HuH-7 (cell line): ENCODE measurements at places on chromosomes 2 and 18.

GRCh38 chr2:208363485-208363884 is 43.1 kb upstream of the PTH2R start:
- no peak for DNase-seq

GRCh38 chr2:54767921-54768320 is 44.5 kb downstream of the EML6 start:
- DNase-seq = no peak

DNA sequence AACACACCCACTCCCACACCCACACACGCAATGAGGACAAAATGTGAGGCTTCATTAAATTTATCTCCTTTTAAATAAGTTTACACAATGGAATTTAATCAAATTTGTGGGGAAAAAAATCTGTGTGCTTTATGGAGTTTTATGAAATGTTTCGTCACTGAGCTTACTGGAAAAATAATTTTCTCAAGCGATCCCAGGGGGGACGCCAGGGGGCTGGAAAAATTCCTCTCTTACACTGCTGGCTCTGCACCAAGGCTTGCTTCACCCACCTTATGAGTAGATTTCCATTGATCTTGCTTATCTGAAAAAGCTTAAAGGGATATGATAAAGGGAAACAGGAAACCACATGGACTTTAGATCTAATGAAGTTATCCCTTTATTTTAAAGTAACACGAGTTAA is 95.5 kb downstream of the CABYR start:
- peak; percentile 17 for DNase-seq

DNA sequence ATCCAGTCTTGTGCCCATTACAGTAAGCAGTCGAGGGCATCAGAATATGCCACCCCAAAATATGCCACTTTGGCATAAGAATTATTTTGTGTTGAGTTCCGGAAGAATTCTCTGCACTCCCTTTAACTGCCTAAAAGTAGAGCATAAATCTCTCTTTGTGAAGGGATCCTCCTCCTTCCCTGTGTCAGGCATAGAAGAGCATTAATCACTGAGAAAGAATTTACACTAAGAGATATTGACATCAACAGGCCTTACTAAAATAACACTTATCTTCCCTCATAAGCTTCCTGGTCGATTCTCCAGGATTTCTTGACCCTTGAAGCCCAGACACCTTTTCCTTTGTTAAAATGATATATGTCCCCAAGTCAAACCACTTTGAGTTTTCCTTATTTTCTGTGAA is 27.6 kb upstream of the KYNU start:
- no peak for DNase-seq

GRCh38 chr2:128396946-128397345 is 78.3 kb upstream of the HS6ST1 start:
- no peak for DNase-seq

GRCh38 chr2:226991663-226992062 is 155.8 kb downstream of the RHBDD1 start:
- DNase-seq = no peak

GRCh38 chr18:1468550-1468949 is 563.9 kb downstream of the ADCYAP1 start:
- DNase-seq = no peak

GRCh38 chr18:74834424-74835309 is 237.0 kb downstream of the ZNF407 start:
- DNase-seq = no peak

DNA sequence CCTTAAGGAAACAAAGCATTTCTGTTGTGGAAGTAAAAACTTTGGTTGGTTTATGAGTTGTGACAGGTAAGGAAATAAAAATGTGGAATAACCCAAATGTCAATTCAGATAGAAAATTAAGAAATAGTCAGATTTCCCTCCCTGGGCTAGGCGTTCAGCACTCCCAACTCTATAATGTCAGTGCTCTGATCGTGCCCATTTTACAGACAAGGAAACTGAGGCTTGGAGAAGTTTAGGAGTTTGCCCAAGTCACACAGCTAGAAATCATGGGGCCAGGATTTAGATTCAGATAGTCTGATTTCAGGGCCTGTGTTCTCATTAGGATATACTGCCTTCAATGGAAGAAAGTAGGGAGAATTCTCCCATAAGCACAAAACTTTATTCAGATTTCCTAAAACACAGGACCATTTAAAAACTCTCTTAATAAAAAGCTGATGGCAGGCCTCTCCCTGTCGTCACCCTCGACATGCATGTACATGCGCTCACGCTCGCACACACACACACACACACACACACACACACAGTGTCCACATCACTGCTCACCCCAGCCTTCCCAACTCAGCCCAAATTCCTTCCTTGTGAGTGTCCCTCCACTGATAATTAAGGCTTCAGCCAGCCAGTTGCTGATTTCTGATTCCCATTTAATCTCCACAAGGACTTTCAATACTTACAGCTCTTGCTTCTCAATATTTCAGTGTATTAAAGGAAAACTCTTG is 49.1 kb upstream of the SLC14A2 start:
- DNase-seq = no peak

GRCh38 chr18:74994502-74995418 is 214.2 kb downstream of the PTGR3 start:
- no peak for DNase-seq

DNA sequence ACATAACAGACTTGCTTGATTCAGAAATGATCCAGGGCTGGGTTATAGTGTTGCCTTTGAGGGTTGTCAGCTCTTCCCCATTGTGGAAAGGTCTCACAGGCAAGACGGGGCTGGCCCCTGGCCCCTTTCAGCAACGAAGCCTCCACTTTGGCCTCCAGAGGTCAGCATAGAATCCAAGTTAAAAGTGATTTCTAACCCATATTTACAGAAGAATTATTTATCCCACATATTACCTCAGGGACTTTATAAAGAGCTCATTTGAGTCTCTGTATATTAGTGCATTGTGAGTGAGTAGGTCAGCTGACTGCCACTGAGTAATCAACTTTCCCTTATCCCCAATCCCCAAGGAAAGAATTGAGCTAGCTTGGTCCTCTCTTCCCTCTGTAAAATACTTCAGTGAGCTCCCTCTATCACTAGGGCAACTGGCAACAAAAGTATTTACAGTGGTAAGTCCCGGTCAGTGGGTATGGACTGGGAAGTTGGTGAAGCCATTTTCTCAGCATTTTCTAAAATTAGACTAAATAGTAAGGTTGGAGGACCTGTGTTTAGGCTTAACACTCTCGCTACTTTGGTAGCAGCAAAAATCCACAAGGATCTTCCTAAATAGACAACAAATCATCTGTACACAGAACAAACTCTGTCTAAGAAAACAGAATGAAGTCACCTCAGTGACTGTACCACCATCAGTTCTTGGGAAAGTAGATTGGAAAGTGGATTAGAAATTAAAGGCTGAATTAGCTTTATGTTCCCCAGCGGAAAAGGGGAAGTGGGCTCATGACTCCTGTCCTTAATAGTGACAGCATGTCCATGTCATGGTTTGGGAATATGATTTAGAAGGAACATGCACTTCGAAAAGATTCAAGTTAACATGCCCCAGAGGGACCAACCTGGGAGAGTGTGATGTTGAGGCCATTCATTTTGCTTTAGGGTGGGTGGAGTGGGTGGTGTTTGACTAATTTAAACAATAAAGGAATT is 171.0 kb upstream of the SIX3 start:
- no peak for DNase-seq

DNA sequence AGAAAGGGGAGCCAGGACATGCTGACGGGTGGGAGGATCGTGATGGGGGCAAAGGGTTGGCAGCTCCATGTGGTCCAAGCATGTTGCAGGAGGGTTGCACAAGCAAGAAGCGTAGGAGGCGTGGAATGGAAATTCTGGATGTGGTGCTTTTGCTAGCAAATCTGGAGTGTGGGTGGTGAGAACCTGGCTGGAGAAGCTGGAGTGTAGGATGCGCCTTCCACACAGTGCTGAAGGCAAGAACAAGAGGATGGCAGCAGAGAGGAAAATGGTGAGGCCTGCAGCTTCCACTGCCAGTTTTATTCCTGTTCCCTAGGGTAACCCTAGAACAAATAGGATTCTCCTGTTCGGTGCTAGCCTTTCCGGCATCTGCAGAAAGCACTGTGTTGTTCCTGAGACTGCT is 22.4 kb downstream of the CREG2 start:
- no peak for DNase-seq
